Activated CD8-positive, alpha-beta T cell treated with anti-CD3 and anti-CD28 coated beads, Interleukin-2, amount 10 ng/mL, durations not matched to agents 7 days and 5 days (primary cell): ENCODE measurements at places on chromosomes 1 and 21. TPM values are rescaled to one million over a fixed set of nuclear protein-coding genes. Genes with fewer than 3 reads are reported as not detected.

Gene RGS18
- 0.40 TPM for total RNA-seq

Gene RHBG
- not detected for total RNA-seq

Gene RIPK4
- total RNA-seq, result not detected

Gene NEK2
- total RNA-seq, result 54.1 TPM

Gene IL19
- not detected for total RNA-seq

Gene AMY1A
- not detected for total RNA-seq

Gene MAP1LC3C
- total RNA-seq, result not detected

Gene OR2T33
- not detected for total RNA-seq

Gene TMPRSS15
- not detected for total RNA-seq

Gene LCA5L
- total RNA-seq, result not detected

Gene SLC30A1
- 14.5 TPM for total RNA-seq

Gene SV2A
- total RNA-seq, result 25.4 TPM

Gene INSRR
- total RNA-seq, result 0.21 TPM

Gene AMPD1
- not detected for total RNA-seq

Gene SLAMF7
- total RNA-seq, result 102 TPM

Gene ELAPOR1
- total RNA-seq, result 2.8 TPM

Gene IL24
- total RNA-seq, result not detected

Gene PTPRC
- 604 TPM for total RNA-seq

Gene ACKR1
- total RNA-seq, result not detected

Gene KIAA1614
- 0.21 TPM for total RNA-seq

Gene PLA2G2F
- total RNA-seq, result not detected

Gene COL24A1
- total RNA-seq, result not detected

Gene RIPPLY3
- total RNA-seq, result 0.10 TPM

Gene ARTN
- total RNA-seq, result 0.68 TPM

Gene PTPRU
- 0.13 TPM for total RNA-seq

Gene F13B
- not detected for total RNA-seq

Gene SPSB1
- 1.1 TPM for total RNA-seq

Gene RAD54L
- total RNA-seq, result 63.9 TPM

Gene KCNA3
- total RNA-seq, result 49.3 TPM

Gene EXO1
- total RNA-seq, result 48.2 TPM

Gene PROX1
- total RNA-seq, result not detected

Gene ROR1
- total RNA-seq, result not detected

Gene PDE4B
- 21.4 TPM for total RNA-seq

Gene SNAPIN
- total RNA-seq, result 37.7 TPM

Gene MTF2
- 63.2 TPM for total RNA-seq

Gene TRNP1
- total RNA-seq, result not detected

Gene NMNAT2
- not detected for total RNA-seq

Gene ST6GALNAC5
- not detected for total RNA-seq

Gene GPR157
- total RNA-seq, result 1.4 TPM

Gene NHLH1
- total RNA-seq, result 0.24 TPM

Gene LEMD1
- 0.78 TPM for total RNA-seq

Gene FLG2
- total RNA-seq, result not detected

Gene ANGPTL7
- not detected for total RNA-seq

Gene ARHGAP30
- 281 TPM for total RNA-seq

Gene RUNX1
- 10.4 TPM for total RNA-seq

Gene OR2T2
- not detected for total RNA-seq

Gene SWT1
- 2.1 TPM for total RNA-seq

Gene UBIAD1
- 33.7 TPM for total RNA-seq

Gene STIL
- 50.1 TPM for total RNA-seq

Gene DCST1
- total RNA-seq, result not detected

Gene ADAMTS5
- not detected for total RNA-seq

Gene STUM
- total RNA-seq, result not detected

Gene NECTIN4
- not detected for total RNA-seq

Gene OR2L5
- total RNA-seq, result not detected

Gene PTGFR
- not detected for total RNA-seq

Gene IKBKE
- 70.1 TPM for total RNA-seq
